ENCODE measurements at places on chromosomes 7 and 10.

DNA sequence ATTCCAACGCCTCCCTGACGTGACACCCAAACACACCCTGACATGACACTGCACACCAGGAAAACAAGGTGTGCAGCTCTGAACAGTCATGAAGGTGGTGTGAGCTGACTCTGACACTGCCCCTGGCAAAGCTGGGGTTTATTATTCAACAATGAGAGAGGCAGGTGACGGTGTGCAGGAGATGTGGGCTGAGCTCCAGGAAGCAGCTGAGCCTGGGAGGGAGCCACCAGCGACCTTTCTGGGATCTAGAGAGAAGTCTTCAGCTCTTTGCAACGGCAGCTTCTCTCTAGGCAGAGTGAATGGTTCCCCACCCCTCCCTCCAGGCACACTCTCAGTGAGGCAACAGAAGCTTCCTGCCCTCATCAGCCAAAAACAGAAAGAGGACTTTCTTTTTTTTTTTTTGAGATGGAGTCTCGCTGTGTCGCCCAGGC lies 65.6 kb downstream of the SH3PXD2A start:
- DNase-seq = no peak

- peak; percentile 43 for DNase-seq
These were observed 81.9 kb downstream of the CREM start for GRCh38 chr10:35208536-35208935.

GRCh38 chr10:76291175-76291574 lies 859.8 kb downstream of the LRMDA start:
- no peak for DNase-seq

- DNase-seq = no peak
These were observed 73.6 kb downstream of the MINPP1 start for GRCh38 chr10:87578160-87578841.

- DNase-seq = no peak
These were observed 643 bp downstream of the SMO start for GRCh38 chr7:129188892-129189660.

- no peak for DNase-seq
These were observed 39.9 kb upstream of the TMEM229A start for GRCh38 chr7:124072603-124073309.

DNA sequence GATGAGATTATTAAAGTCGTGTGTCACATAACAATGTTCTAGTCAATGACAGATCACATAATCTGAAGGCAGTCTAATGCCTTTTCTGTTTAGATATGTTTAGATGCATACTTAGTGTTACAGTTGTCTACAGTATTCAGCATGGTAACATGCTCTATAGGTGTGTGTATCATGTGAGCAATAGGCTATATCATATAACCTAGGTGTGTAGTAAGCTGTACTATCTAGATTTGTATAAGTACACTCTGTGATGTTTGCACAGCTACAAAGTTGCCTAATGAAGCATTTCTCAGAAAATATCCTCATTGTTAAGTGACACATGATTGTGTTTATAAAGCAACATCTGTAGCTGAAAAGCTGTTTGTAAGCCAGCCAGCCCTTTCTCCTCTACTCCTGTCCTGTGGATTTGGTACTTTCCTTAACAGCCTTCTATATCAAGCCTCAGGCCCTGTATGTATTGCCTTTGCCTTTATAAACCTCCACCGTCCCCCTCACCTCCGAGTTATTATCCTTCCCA lies 6.3 kb downstream of the HECTD2 start:
- no peak for DNase-seq

DNA sequence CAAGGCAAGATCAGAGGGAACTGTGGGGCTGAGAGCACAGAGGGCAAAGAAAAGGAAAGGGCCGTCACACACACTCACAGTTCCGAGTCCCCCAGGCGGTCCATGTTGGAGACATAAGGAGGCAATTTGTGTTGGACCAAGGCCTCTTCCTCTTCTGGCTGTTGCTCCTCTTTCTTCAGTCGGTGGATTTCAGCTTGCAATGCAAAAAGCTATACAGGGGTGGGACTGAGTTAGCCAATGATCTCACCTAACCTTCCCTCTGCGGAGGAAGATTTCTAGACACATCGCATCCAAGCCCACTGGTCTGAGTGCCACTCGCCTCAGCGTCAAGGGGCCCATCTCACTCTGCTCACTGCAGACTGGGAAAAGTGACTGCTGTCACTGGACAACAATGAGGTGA lies 5.5 kb downstream of the WDR91 start:
- no peak for DNase-seq

GRCh38 chr10:101771380-101771779 lies 4.5 kb downstream of the FGF8 start:
- no peak for DNase-seq

DNA sequence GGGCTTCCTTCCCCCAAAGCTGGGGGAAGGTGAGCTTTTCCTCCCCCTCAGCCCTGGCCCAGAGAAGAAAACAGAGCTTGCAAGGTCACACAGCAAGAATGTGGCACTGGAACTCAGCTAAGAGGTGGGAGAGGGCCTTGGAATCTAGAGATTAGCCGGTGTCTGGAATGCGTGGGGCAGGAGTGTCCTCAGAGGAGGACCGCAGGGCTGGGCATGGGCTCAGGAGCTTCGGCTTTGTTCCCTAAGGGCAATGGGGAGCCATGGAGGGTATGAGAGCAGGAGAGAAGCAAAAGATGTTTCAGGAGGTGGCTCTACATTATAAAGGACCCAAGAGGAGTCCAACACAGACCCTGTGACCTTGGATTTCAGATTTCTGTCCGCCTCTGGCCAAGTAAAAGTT lies 127.2 kb upstream of the TNRC18 start:
- no peak for DNase-seq

DNA sequence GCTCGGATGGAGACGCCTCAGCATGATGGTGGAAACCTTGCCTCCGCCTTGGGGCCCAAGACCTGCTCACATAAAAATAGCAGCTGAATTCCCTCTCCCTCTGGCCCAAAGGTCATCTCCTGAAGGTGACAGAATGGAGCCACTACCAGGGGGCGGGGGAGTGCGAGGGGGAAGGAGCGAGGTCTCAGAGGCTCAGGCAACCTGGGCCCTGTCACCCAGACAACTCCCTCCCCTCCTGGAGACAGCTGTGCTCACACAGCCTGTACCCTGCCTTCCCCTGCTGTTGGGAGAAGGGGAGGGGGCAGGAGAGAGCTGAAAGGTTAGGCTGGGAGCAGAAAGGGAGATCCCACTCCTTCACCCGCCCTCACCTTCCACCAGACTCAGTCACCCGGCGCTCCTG lies 173.0 kb upstream of the RHEB start:
- no peak for DNase-seq

DNA sequence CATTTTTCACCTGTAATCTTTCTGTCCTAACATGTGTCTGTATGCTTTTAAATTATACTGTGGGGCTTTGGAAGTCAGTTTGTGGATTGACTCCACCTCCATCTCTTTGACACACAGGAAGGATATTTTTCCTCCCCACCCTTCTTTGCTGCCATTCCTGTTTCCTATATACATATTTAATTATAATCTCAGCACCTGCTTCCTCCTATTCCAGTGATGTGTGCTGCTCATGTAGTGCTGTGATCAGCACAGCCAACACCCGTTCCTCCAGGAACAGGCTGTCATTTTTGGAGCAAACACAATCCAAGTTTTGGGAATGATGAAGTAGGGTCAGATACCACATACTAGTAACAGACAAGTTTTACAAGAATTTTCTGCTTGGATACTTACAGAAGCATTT lies 135.0 kb upstream of the PRPS1L1 start:
- DNase-seq = no peak

GRCh38 chr7:50633414-50633710 lies 68.2 kb upstream of the DDC start:
- no peak for DNase-seq

DNA sequence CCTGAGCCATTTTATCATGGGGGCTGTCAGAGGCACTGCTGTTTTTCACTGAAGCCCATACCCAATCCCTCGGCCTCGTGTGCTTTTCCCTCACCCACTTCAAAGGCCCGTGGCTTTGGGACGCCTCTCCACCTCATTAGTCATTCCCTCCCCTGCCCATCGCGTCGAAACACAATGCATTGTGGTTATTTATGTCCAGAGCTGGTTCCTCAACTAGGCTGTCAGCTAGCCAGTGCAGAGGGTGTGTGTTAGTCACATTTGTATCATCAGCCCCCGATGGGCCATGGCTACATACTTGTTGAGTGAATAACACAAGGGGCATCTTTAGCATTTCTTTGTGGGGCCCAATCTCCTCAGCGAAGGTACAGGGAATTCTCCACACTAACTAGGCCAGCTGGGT lies 3.8 kb upstream of the CRCP start:
- DNase-seq = peak; percentile 31

DNA sequence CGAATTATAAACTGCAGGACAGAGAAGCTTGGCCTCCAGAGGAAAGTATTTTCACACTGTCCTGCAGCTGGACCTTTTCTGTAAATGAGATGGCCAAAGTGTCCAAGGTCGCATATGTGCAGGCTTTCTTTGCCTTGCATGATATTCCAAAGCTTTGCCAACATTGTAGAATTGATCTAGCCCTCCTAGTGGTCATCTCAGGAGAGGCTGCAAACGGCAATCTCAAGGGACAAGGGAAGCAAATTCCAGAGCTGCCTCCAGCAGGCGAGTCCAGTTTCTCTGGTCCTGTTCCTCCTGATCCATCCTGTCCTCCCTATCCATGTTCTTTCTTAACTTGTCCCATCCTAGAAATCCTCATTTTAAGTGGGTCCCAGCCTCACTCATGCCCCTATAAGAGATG lies 373.4 kb upstream of the PCDH15 start:
- DNase-seq = no peak
